ENCODE measurements at places on chromosomes 12 and 14. TPM values are rescaled to one million over a fixed set of nuclear protein-coding genes. Genes with fewer than 3 reads are reported as not detected.

Gene ANKRD33
- total RNA-seq = 0.14 TPM

Gene SLCO1B1
- 0.17 TPM for total RNA-seq

Gene CLEC4C
- not detected for total RNA-seq

Gene OR4K5
- not detected for total RNA-seq

Gene SPIC
- total RNA-seq = not detected

Gene SEC23A
- total RNA-seq = 61.9 TPM

Gene OR4E1
- total RNA-seq = not detected

Gene TEAD4
- 24.5 TPM for total RNA-seq

Gene REP15
- 3.0 TPM for total RNA-seq

Gene TSPAN8
- 0.33 TPM for total RNA-seq

Gene BRI3BP
- 11.1 TPM for total RNA-seq

Gene CIT
- total RNA-seq = 44.1 TPM

Gene WDHD1
- total RNA-seq = 30.9 TPM

Gene NRIP2
- not detected for total RNA-seq

Gene TBX5
- not detected for total RNA-seq

Gene C14orf180
- total RNA-seq = not detected

Gene CCDC196
- total RNA-seq = not detected

Gene C12orf42
- total RNA-seq = 0.29 TPM

Gene INSM2
- total RNA-seq = 0.10 TPM

Gene ZFYVE26
- total RNA-seq = 33.9 TPM

Gene TRIAP1
- 32.4 TPM for total RNA-seq

Gene NPFF
- total RNA-seq = not detected

Gene SP1
- total RNA-seq = 92.6 TPM

Gene AP1G2
- total RNA-seq = 268 TPM

Gene SLC5A8
- 0.12 TPM for total RNA-seq

Gene DIO2
- 0.75 TPM for total RNA-seq

Gene GPR84
- not detected for total RNA-seq

All from progenitor cell of endocrine pancreas (in vitro differentiated cells).